ENCODE measurements at places on chromosomes 1 and 21.

GRCh38 chr1:179217943-179218507, 11.5 kb downstream of the ABL2 start:
- no peak for DNase-seq

DNA sequence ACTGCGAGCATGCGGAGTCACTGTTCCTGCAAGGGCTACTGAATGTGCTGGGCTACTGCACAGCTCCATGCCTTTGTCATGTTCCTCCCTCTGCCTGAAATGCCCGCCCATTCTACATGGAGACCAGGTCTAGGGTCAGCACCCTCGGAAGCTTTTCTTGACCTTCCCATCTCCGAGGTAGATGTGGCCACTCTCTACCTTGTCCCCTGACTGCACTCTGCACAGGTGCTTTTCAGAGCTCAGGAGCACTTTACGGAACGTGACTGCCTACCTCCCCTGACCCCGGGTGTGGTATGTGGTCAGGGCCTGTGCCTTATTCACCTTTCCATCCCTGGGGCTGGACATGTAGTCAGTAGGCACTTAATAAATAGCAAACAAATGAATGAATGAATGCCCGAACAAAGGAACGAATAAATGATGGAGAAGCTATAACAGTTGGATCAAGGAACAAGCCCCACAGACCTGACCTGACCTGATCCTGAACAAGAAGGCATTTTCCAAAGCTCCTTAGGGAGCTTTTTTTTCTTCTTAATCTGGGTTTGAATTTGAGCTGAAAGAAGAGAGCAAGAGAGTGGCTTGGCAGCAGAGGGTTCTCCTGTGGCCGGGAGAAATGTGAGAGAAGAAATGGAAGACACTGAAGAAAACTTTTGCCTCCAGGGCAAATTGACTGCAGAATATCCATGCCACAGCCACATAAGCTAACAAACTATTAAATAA, 7.9 kb downstream of the RD3 start:
- no peak for DNase-seq

DNA sequence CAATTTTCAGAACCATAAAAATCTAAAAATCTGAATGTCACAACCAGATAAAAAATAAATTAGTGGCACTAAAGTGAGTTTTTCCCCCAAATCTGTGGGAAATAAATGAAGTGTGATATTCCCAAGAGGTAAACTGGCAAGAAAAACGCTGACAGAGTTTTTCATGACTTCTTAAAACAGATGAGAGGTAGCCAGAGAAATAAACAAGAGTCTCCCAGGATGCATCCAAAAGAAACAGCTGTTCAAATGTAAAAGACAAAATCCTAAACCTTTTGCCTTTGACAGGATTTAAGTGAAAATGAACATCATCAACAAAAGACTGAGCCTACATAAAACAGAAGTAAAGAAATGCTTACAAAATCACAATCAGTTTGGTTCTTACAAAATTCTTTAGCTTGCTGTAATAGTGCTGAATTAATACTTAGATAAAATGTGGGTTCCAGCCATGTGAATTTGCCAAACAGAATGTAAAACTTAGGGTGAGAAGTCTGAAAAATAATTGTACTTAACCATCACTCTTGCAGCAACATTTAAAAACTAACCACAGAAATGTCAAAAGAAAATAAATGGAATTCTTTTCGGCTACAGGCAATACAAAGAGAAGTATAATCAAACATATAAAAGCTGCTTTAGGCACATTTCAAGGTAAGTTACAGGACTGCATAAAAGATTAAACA, 133.6 kb downstream of the EIF4G3 start:
- DNase-seq: no peak

DNA sequence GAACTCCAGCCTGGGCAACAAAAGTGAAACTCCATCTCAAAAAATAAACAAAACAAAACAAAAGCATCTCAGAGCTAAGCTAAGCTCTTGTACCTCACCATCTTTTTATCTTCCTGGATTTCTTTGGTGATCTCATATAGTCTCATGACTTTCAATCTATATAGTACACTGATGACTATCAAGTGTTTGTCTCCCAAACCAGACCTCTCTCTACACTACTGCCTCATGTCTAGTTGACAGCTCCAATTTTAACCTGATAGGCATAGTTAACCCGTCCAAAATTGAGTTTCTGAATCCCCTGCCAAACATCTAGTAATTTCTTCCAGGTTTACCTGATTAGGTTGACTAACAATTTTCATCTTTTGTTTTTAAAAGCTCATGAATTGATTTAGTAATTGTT, 151.7 kb downstream of the COP1 start:
- DNase-seq: no peak

GRCh38 chr21:41361786-41362604, at the start of gene MX2:
Gene MX2, plus strand, starts transcription at chr21:41362027. Its CDS starts 14,880 bp downstream, at chr21:41376907.
- DNase-seq: peak; percentile 86

DNA sequence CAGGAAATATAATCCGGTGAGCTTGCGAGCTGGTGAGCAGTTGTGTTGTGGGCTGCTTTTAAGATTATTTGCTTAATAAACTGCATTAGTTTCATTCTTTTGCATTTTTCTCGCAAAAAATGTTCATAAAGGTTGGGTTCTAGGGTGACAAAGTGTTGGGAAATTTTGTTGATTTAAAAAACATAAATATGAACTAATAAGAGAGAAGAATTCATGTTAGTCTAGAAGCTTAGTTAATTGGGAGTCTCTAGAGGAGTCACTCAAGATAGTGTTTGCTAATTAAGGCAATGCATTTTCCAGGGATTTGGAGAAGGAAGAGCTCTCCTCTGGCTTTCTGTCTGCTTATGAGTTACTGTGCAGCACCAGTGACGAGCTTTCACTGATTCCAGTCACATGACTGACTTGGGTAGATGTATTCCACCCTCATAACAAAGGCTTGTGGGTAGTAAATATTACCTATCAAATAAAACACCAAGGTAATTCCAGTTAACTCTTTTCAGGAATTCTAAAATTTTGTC, 417.0 kb downstream of the PTBP2 start:
- DNase-seq: no peak

- DNase-seq: peak; percentile 19
These were observed 2.8 kb downstream of the PPIH start for GRCh38 chr1:42660907-42661500.

GRCh38 chr1:16981269-16981849, 939 bp upstream of the MFAP2 start:
- DNase-seq: no peak

- DNase-seq: peak; percentile 59
These were observed 46.9 kb downstream of the CD34 start for GRCh38 chr1:207863893-207864535.

- DNase-seq: peak; percentile 99
These were observed at the start of gene C1orf159 for GRCh38 chr1:1115786-1116700. Gene C1orf159, minus strand, starts transcription at chr1:1116089. Its CDS starts 24,546 bp downstream, at chr1:1091543.

- no peak for DNase-seq
These were observed 45.9 kb downstream of the GPR88 start for GRCh38 chr1:100583827-100584226.

DNA sequence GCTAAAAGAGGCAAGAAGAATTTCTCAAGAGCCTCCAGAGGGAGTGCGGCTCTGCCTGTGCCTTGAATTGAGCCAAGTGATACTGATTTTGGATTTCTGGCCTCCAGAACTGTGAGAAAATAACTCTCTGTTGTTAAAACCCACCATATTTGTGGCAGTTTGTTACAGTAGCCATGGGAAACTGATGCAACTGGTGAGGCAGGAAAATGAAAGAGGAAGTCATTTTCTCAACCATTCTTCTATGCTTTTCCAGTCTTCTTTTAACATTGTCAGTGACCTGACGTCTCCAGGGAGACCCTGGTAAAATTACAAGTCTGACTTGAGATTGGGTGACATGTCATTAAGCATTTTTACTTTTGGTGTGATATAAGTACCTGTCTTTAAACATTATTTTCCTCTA, 5.8 kb downstream of the OR6P1 start:
- DNase-seq: no peak

GRCh38 chr1:240094041-240094722, 2.5 kb downstream of the FMN2 start:
- no peak for DNase-seq

DNA sequence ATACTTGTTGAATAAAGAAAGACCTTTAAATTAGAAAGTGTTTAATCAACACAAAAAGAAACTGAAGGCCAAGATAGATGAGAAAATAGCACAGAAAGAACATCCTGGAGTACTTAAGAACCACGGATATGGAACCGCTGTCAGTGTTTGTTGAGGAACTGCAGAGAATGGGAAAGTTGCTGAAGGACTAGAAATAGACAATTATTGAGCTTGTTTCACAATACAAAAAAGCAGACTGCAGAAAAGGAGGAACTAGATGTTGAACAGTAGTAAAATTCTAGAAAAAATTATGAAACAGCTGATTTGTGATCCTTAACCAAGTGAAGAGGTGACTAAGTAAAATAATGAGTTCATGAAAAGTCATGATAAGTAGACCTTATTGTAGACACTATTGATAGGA, 29.7 kb downstream of the MYSM1 start:
- no peak for DNase-seq

GRCh38 chr1:94240822-94241221, 3.4 kb upstream of the ARHGAP29 start:
- no peak for DNase-seq

DNA sequence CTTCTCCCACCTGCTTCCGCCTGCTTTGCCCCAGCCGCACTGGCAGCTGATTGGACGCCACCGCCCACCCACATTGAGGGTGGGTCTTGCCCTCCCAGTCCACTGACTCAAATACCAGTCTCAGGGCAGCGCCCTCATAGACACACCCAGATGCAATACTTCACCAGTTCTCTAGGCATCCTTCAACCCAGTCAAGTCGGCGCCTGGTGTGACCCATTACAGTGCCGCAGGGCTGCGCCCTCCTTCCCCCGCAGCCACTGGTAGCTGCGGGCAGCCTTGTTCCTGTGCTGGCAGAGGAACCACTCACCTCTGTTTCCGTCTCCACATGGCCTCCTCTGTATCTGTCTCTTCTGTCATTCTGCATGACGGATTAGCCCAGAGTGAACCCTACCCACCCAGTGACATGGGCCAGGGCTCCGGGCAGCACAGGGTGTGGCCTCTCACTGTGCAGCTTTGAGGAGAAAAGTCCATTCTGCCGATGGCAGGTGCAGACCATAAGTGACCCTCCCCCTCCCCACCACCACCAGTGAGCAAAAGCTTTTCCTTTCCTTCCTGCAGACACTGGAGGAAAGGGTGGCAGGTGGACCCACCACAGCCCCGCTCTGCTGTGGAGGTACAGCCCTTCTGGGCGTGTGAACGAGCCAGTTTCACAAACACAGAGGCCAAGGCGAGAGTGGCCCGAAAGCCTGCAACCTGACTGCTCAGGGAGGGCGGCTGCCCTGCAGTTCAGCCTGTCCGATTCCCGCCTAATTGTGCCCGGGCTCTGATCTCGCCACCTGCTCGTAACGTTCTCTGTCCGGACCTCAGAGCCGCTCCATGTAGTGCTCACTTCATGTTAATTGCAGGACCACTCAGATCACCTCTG, 57.1 kb downstream of the FAAP20 start:
- no peak for DNase-seq

DNA sequence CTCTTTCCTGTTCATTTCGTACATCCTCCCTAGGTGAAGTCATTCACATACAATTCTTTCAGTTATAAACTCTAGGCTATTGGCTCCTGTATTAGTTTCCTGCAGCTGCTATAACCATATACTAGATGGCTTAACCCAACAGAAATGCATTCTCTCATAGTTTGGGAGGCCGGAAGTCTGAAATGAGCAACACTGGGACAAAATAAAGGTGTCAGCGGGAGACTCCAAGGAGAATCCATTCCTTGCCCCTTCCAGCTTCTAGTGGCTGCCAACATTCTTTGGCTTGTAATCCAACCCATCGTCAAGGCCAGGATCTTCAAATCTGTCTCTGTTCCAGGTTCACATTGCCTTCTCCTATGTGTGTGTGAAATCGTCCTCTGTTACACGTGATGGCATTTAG, 71.3 kb downstream of the TOR3A start:
- no peak for DNase-seq

DNA sequence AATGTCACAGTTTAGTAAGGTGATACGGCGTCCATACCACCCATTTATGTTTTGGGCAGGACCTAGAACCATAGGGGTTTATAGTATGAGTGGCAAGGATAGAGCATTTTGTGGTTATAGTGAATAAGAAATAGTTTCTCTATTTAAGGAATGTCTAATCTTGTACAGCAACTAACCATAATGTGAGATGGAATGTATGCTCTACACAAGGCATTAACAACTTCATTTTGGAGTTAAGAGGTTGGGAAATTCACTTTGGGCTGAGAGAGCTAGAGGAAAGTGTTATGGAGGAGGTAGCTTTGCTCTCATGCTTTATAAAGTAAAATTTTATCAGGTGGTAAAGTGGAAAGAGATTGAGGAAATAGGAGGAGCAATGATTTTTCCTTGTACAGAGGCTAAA, 3.0 kb upstream of the MCL1 start:
- no peak for DNase-seq

DNA sequence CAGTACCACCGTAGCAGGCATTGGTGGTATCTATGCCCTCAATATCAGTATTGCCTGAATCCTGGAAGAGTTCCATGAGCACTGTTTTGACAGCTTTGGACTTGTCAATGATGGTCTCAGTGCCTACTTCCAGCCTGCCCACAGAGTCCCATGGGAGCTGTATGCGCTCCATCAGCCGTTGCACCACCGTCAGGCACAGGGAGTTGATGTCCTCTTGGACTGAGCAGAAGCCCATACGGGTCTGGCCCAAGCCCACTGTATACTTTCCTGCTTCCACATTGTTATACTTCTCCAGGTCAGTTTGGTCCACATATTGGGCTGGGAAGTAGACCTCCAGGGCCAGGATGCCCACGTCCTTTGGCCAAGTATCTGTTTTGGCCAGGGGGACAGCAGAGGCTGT, 4.5 kb downstream of the HMGCS2 start:
- no peak for DNase-seq

GRCh38 chr1:30955448-30956015, 47.0 kb upstream of the SDC3 start:
- no peak for DNase-seq

DNA sequence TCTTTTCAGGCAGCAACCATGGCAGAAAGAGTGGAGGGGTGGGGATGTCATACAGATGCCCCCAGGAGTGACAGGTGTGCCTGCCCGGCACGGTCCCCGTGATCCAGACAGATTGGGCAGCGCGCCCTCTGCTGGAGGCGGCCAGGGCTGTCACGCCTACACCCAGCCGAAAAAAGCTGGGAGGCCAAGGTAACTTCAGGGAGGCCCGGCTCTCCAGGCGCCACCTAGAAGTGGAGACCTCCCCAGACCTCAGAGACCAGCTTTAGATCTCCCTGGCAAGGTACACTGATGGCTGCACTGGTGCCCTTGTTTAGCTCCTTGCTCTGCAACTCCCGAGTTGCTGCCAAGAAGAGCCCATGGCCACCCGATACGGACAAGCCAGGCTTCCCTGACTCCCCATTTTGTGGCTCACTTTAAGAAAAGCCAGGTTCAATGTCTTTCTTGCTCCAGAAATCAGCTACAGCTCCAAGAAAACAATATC, 6.6 kb downstream of the GOLT1A start:
- DNase-seq: peak; percentile 62

- no peak for DNase-seq
These were observed 349.1 kb upstream of the FMN2 start for GRCh38 chr1:239742416-239743109.

- no peak for DNase-seq
These were observed 26.1 kb upstream of the UMODL1 start for GRCh38 chr21:42044871-42045495.

GRCh38 chr1:111486431-111486830, 12.6 kb downstream of the C1orf162 start:
- no peak for DNase-seq

- DNase-seq: no peak
These were observed 9.8 kb upstream of the SSX2IP start for GRCh38 chr1:84700070-84700469.

Measured in CD4-positive, alpha-beta T cell treated with Interleukin-2 at 100 ng/mL for 4 hours (primary cell).